Fibroblast of skin of right biceps (primary cell): ENCODE measurements at places on chromosomes 3 and 15.

DNA sequence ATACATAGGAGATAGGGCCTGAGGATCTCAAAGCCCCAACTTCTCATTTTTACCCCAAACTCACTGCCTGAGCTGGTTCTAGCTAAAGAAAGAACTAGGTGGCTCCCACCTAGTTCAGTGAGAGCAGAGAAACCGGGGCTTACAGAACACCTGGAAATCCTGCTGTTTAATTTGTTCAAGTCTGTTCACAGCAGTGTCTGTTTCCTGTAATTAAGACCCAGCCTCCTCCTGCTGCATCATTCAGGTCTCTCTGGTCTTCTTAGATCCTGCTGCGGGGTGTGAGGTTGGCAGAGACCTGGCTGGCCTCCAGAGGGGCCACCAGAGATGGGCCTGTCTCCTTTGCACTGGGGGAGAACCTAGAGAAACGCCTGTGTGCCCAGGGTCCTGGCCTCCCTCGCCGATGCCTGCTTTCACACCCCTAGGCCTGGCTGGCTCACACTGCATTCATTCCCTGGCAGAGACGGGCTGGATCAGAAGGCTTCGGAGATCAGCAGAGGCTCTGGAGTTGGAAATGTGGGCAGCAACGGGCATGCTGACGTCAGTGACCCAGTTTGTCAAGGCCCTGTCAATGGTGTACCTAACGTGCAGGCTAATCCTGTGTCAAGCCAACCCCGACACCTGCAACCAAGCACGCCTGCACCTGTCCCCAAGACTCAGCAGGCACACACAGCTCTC is 4.9 kb upstream of the CHRNA3 start:
- DNase-seq, result no peak

DNA sequence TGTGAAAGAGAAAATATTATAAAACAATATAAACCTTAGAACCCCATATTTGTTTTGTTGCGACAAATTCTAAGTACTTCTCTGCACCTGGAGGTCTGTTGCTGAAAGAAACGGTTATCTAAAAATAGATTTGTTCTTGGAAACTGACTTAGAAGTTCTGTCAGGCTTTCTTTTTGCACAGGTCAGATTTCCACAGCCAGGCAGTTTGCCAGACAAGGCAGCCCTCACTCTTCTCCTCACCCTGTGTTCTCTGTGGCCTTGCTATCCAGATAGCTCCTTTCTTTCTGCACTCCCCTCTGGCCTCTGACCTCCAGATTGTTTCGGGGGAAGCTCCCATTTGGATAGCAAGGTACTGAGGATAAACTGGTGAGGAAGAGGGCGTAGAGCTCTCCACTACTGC is 413.3 kb upstream of the ONECUT1 start:
- DNase-seq, result no peak

DNA sequence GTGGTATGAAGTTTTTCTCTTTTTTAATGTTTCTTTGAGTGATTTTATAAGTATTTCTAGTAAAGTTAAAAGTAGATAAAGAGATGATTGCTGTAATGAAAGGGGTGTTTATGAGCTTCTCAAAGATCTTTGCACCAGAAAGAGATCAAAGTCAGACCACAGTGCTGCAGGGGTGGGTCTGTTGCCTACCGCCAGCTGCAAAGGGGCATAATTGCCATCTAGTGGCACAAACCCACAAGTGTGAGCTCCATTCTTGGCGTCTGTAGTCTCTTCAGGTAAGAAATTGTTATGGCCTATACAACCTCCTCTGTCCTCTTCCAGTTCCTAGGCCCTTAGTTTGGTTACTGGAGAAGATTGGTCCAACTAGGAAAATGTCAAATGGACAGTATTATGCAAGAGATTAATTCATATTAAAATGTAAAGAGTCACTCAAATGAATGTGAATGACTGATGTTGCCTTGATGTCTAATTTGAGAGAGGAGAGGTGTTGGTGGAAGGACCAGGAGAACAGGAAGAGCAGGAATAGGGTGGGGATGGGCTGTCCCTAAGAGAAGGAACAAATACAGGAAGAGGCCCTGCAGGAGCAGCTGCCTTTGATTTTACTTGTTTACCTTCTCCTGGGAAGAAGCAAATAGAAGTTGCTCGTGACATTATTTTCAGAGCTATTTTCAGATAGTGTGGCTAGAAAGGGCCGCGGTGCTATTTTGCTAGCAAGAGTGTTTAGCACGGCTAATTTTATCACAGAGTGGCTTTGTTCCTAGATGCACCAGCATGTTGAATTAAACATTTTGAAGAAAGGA is 53.0 kb upstream of the GSK3B start:
- DNase-seq, result no peak

DNA sequence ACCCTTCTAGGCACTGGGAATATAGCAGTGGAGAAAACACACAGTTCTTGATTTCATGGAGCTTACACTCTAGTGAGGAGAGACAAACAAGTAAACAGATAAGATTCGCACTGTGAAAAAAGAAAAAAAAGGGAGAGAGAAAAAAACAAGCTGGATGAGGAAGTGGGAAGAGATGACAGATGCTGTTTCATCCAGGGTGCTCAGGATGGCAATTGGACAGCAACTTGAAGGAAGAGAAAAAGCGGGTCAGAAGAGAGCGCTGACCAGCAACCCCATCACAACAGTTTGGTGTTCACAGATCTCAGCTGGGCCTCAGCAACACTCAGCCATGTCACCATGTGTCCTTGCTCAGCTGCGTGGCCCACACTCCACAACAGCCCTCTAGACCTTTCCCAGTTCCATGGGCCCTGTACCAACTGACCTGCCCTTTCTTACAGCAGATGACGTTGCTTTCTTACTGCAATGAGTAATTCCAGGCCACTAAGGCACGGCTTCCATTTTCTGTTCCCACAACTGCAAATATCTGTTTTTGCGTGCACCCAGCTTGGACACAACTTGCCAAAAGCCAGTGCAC is 230.8 kb downstream of the MEX3B start:
- DNase-seq, result no peak

DNA sequence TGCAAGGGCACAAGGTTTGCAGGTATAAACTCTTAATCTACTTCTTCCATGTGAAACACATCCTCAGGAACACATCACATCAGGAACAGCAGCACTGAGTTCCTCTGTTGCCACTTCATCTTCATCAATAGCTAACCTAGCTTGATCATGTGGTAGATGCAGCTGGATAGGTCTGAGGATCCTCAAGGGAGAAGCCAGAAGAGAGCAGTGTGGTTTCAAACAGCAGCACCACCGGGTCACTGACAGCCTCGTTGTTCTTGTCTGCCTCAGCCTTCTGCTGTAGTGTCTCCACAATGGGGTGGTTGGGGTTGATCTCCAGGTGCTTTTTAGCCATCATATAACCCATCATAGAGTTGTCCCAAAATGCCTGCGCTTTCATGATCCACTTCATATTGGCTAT is 58.8 kb downstream of the ADAM10 start:
- DNase-seq, result no peak

DNA sequence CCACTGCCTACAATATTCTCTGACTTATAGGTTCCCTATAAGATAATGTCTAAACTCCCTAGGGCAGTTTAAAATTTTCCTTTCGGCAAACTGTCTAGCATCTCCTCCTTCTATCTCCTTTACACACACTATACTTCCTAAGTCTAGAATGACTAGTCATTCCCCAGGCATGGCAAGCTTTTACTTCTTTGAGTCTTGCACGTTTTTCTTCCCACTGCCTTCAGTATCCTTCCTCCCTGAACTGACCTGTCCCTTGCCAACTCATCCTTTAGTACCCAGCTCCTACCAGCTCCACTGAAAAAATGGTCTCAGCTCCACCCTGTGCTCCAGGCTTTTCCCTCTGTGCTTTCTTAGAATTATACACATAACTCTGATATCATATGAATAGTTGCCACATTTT is 93.8 kb upstream of the KBTBD8 start:
- peak; percentile 13 for DNase-seq

DNA sequence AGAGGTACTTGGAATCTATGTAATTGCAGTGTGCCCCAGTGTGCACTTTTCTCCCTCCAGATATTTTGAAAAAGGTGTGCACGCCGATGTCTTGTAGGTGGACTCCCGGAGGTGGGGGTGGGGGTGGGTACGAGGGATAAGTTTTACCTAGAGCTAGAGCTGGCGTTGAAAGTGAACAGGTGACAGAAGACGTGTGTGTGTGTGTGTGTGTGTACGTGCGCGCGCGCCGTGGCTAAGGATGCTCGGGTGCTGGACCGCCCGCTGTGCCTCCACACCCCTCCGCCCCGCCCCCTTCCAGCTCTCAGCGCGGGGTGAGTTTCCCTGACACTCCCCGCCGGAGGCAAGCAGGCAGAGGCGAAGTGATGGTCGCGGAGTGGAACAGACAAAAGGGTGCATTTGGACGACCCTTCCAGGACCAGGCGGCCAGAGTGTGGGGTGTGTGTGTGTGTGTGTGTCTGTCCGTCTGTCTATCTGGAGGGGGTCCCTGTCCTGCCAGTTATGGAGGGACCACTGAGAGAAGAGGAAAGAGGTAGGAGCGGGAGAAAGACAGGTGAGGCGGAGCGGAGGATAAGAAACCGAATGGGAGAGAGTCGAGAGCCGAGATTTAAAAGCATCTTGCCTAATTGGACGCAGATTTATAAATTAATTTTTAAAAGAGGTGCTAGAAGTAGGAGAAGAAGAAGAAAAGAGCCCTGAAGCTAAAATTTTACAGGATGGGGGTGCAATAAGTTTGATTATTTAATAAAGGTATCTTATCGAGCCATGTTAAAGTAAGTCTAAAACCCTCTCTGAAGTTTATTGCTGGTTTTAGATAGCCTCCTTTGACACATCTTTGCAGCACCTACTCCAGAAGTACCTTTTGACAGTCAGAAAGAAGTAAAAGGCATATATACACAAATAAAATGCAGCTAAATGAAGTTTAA is 335.8 kb upstream of the THRB start:
- peak; percentile 3 for DNase-seq

DNA sequence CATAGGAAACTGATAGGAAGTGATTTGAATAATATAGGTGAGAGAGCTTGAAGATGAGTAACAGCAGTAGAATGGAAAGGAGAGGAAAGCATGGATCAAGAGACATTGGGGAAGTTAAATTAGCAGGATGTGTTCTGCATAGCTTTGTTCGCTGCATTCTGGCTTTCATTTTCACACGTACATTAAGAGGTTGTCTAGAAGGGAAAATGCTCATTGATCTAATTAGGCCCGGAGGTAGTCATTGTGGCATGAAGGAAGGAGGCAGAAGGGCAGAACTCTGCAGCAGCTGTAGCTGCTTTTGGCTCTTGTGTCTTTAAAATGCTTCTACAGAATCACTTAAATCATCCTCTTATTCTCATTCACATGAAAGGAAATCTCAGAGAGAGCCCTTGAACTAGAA is 40.3 kb downstream of the KCNAB1 start:
- DNase-seq, result no peak

- DNase-seq, result no peak
Measured at GRCh38 chr3:108818404-108818803, 4.2 kb upstream of the TRAT1 start.
